Stimulated activated CD4-positive, alpha-beta T cell treated with anti-CD3 and anti-CD28 coated beads, TNF-alpha, amount 100 ng/mL, for 24 hours (primary cell): ENCODE measurements at places on chromosomes 2 and 18.
A peak's percentile ranks its signal among the peaks of the same experiment; 100 is the strongest.

DNA sequence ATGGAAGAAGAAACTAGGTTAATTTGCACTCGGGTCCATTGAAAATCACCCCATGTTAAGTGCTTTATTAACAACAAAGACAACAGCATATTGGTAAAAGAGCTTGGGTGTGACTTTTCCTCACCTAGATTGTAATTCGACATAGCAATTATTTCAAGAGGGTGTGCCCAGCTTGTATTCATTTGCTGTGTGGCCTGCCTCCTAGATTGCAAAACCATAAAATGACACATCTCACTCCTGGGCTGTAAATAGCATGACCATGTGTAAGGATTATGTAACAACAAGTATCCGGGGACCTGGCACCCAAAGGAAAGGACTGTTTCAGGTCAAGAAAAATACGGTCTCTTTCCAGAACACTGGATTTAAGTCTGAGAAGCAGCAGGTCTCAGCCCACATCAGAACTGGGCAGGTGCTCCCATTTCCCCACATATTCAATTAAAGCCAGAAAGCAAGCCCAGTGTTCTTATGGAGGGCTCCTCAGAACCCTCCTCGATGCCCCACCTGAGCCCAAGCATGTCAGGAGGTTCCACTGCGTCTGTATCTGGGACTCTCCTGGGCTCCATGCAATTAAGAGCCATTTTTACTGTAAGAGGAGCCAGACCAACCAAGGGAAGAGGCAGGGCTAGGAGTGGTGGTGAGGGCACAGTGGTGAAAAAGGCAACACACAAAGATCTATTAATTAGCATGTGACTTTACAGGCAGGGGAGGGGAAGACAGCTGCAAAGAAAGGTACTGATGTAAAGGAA, 39.2 kb downstream of the MREG start:
- no peak for DNase-seq

GRCh38 chr2:217798743-217799562, 203.8 kb downstream of the TNS1 start:
- no peak for DNase-seq

GRCh38 chr18:49019446-49020045, 68.8 kb upstream of the SMAD7 start:
- no peak for DNase-seq

DNA sequence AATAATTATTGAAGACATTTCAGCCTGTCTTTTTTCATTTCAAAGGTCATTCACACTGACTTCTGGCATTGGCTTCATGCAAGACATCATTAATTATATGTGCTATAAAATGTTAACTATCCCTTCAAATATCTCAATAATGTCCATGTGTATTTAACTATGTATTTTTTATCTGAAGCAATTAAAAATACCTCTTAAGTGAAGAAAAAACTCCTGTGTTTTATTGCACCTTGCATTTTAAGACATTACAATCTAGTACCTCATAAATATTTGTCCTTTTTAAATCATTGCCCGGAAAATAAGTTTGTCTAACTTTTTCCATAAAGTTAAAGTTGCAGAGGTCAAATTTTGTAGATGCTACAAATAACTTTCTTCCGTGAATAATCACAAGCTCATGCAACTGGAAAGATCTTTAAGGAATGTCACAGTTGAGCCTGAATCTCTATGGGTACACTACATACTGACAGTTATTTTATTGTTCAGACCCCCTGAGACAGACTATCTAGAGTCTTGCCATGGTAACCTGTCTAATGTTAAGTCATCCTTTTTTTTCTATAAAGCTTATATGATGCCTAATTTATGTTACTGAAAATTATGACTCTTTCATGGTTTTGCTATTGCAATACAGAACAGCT, 38.4 kb upstream of the COBLL1 start:
- no peak for DNase-seq

GRCh38 chr2:221465776-221466175, 106.3 kb downstream of the EPHA4 start:
- DNase-seq = no peak

GRCh38 chr2:2703172-2703571, 372.1 kb upstream of the MYT1L start:
- no peak for DNase-seq

DNA sequence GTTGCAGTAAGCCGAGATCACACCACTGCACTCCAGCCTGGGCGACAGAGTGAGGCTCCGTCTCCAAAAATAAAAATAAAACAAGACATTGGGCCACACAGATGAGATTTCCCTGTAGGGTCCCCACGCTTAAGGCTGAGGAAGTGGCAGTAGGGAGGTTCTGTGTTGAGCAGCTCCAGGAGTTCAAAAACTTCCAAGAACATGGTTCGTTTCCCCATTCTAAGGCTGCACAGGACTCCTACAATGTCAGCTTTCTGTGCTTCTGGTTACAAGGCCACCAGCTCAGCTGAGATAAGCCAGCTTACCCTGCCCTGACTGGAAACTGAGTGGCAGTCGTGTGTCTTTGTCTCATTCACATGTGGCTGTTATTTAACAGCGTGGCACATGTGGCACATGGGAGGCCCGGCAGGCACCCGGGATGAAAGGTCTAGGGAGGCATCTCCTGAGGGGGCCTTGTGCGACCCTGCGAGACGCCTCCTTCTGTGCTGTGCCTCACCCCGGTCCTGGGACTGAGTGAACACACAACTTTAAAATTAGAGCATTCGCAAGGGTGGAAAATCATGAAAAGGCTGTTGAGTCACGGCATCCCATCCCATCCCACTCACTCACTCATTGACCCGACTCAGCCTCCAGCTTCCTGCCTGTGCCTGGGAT, 7.7 kb downstream of the ITGB1BP1 start:
- DNase-seq = no peak

GRCh38 chr2:209208211-209208610, 215.6 kb upstream of the MAP2 start:
- DNase-seq = peak; percentile 8

GRCh38 chr2:100509066-100509465, 38.8 kb downstream of the NMS start:
- no peak for DNase-seq

DNA sequence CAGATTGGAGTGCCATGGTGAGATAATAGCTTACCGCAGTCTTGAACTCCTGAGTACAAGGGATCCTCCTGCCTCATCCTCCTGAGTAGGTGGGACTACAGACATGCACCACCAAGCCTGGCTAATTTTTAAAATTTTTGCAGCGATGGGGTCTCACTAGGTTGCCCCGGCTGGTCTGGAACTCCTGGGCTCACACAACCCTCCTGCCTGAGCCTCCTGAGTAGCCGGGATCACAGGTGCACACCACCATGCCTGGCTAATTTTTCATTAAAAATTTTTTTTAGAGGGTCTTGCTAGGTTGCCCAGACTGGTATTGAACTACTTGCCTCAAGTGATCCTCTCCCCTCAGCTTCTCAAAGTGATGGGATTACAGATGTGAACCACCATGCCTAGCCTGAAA, 27.8 kb downstream of the RAB31 start:
- DNase-seq = no peak

DNA sequence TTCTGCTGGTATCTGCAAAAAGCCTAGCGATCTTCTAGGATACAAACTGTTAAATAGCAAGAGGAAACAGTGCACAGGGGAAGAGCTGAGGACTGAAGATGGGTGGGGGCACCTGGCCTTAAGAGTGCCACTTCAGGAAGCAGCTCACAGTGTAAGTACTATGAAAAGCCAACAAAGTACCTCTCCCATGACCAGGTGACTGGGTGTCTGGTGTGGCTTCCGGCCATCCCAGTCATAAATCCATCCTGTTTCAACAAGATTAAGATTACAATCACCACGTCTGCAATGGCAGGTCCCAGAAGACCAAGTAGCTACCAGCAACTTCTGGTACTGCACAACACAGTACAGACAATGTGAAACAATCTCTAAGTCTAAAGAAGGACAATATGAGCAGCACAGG, 15.9 kb downstream of the ERFE start:
- no peak for DNase-seq

DNA sequence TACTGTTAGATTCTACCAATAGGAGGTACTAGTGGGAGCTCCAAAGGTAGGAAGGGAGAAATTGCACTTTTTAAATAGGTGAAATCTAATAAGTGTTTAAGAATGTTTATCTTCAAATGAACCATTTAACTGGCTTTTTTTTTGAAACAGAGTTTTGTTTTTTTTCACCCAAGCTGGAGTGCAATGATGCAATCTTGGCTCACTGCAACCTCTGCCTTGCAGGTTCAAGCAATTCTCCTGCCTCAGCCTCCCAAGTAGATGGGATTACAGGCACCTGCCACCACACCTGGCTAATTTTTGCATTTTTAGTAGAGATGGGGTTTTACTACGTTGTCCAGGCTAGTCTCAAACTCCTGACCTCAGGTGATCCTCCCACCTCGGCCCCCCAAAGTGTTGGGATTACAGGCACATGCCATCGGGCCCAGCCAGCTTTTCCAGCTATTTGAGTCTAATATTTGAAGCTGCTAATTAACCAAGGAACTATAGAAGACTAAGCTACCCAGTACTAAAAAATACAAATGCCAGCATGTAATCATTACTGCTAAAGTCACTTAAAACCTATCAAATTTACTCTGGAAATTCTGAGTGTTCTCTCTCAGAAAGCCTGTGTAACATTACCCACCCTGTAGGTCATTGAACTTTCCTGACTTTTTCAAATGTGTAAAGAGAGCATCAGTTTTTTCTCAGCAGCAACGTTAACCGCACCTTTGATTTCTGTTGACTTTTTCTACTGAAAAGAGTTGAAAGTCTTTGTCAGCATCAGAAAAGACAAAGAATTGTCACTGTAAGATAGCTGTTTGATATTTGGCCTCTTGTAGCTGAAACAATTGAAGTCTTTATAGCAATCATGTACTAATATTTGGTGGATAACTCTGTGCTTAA, 24.6 kb upstream of the RNF149 start:
- no peak for DNase-seq

- DNase-seq = no peak
Observed at GRCh38 chr2:239509373-239510143, 108.7 kb upstream of the HDAC4 start.

GRCh38 chr2:216426938-216427337, 14.7 kb downstream of the SMARCAL1 start:
- no peak for DNase-seq

- no peak for DNase-seq
Observed at GRCh38 chr2:205188239-205189138, 493.8 kb upstream of the NRP2 start.

GRCh38 chr2:3913166-3913565, 209.8 kb downstream of the DCDC2C start:
- no peak for DNase-seq

GRCh38 chr2:128269990-128270671, 48.5 kb downstream of the HS6ST1 start:
- DNase-seq = no peak

DNA sequence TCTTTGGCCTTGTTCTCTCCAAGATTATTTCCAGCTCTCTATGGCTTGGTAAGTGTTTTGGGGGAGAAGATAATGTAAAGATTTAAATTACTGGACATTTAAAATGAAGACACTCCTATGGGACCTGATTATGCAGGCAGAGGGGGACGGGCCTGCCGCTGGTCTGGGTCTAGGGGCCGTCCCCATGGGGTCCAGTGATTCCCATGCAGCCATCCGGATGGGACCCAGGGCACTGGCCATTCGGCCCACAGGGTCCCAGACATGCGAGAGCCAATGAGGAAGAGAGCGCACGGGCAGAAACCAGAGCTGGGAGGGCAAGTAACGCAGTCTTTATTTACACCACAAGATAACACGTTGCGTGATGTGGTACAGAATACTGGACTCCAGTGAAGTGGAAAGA, 200.0 kb downstream of the TWIST2 start:
- no peak for DNase-seq

- no peak for DNase-seq
Observed at GRCh38 chr2:45315861-45316260, 295.2 kb downstream of the SRBD1 start.

GRCh38 chr18:23545247-23545789, 41.0 kb downstream of the NPC1 start:
- DNase-seq = no peak

- DNase-seq = no peak
Observed at GRCh38 chr2:80365762-80366161, 61.2 kb upstream of the LRRTM1 start.

- DNase-seq = no peak
Observed at GRCh38 chr18:41077076-41077475, 878.0 kb upstream of the PIK3C3 start.

DNA sequence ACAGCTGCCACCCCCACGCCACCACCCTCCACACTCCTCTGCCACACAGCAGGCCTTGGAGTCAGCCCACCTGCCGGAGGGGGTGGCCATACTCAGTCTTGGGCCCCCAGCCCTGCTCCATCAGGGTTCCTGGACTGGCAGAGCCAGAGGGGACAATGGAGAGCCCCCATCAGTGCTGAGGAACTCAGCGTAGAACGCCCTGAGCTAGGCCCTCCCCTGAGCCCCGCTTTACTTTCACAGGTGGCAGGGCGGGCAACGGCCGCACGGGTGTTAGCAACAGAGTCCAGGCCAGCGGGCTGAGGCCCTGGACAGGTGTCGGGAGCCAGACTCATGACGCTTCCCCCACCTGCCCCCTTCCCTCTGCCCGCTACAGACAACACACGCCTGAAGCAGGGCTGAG, 47.1 kb downstream of the FOSL2 start:
- no peak for DNase-seq

GRCh38 chr2:222671259-222672067, at the start of gene MOGAT1:
TSS of gene MOGAT1 (plus strand) at chr2:222671658. CDS start at chr2:222671786, 128 bp downstream.
- DNase-seq = no peak
